Fibroblast of lung (primary cell): ENCODE measurements at places on chromosomes 3 and 15. TPM values are rescaled to one million over a fixed set of nuclear protein-coding genes. Genes with fewer than 3 reads are reported as not detected.

The KLHL6 gene
- total RNA-seq = not detected in 2 replicates

The GOLGA6L10 gene
- 0.26 and 0.99 TPM in 2 replicates for total RNA-seq

The CLDND1 gene
- total RNA-seq = 71.4 and 76.8 TPM in 2 replicates

The ARL14 gene
- not detected in 2 replicates for total RNA-seq

The GPR27 gene
- under 0.01 TPM in 1 of 2 replicates, not detected in the other for total RNA-seq

The GOLGA8S gene
- under 0.01 TPM in 1 of 2 replicates, not detected in the other for total RNA-seq
